ENCODE measurements at places on chromosomes 3 and 15. TPM values are rescaled to one million over a fixed set of nuclear protein-coding genes. Genes with fewer than 3 reads are reported as not detected.

Gene CAMK1
- 27.6 TPM for total RNA-seq

Gene CHAC1
- total RNA-seq = 0.76 TPM

Gene NR2E3
- total RNA-seq = 0.22 TPM

Gene LRRC3B
- total RNA-seq = not detected

Gene TJP1
- total RNA-seq = 104 TPM

Gene NMB
- total RNA-seq = 3.5 TPM

Gene AP3B2
- not detected for total RNA-seq

Gene GXYLT2
- total RNA-seq = 0.09 TPM

Gene PLA2G4D
- total RNA-seq = not detected

Gene CAV3
- not detected for total RNA-seq

Gene SAMMSON
- not detected for total RNA-seq

Gene SLC12A1
- not detected for total RNA-seq

Gene AADACL2
- not detected for total RNA-seq

Gene ISY1
- total RNA-seq = 58.1 TPM

Gene CACNA1D
- total RNA-seq = 0.09 TPM

Gene ECE2
- not detected for total RNA-seq

Gene MCCC1
- 20.2 TPM for total RNA-seq

Gene YEATS2
- 28.6 TPM for total RNA-seq

Gene CNTN6
- not detected for total RNA-seq

Gene CCR1
- not detected for total RNA-seq

Gene MME
- 1.1 TPM for total RNA-seq

Gene PLA1A
- total RNA-seq = 7.3 TPM
